Chondrocyte (in vitro differentiated cells): ENCODE measurements at places on chromosomes 11 and 22.

- peak; percentile 43 for DNase-seq
Observed at GRCh38 chr22:41826021-41826420, 6.9 kb upstream of the SREBF2 start.

GRCh38 chr11:61771985-61772455, 19.6 kb downstream of the MYRF start:
- DNase-seq: no peak

GRCh38 chr11:110289472-110289871, 6.9 kb downstream of the RDX start:
- DNase-seq: no peak

DNA sequence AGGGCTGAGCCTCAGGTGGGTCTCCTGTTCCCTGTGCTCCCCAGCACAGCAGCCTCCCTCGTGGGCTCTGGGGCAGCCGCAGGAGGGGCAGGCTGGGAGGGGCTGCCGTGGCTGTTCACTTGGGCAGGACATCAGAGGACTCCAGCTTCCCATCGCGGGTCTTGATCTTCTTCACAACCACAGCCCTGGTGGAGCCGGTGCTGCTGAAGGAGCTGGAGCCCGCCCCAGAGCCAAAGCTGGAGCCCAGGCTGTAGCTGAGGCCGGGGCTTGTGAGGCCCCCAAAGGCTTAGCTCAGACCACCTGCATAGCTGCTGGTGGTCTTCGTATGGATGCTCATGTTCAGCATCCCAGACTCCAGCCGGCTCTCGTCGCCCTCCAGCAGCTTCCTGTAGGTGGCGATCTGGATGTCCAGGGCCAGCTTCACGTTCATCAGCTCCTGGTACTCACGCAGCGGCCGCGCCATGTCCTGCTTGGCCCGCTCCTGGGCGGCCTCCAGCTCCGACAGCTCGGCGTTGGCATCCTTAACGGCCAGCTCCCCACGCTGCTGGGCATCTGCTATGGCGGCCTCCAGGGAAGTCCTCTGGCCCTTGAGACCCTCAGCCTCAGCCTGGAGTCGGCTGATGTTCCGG, 126.1 kb downstream of the NECTIN1 start:
- no peak for DNase-seq

DNA sequence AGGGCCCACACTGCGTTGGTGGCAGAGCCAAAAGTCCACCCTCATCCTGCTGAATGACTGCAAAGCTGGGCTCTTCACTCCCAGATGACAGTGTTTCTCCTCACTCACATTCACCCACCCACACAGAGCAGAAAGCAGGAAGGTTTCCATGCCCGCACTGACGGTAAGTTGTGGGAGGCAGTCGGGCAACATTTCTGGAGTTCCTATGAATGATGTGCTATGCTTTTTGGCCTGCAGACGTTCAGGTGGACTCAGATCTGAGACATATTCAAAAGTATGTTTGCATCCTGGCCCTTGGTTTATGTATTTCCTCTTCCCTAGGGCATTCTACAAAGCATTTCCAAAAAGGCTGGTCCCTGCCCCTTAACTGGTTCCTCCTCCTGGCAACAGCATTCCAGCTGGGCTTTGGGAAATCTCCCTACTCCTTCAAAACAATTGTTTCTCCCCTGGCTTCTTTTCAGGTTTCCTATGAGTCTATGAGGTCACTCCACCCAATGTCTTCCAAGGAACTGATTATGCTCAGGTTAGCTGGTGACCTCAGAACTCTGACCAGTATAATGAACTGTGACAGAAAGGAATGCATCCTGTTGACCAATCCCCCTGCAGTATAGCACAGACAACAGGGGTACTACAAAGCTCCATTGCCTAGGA, 36.4 kb downstream of the PACSIN2 start:
- no peak for DNase-seq

DNA sequence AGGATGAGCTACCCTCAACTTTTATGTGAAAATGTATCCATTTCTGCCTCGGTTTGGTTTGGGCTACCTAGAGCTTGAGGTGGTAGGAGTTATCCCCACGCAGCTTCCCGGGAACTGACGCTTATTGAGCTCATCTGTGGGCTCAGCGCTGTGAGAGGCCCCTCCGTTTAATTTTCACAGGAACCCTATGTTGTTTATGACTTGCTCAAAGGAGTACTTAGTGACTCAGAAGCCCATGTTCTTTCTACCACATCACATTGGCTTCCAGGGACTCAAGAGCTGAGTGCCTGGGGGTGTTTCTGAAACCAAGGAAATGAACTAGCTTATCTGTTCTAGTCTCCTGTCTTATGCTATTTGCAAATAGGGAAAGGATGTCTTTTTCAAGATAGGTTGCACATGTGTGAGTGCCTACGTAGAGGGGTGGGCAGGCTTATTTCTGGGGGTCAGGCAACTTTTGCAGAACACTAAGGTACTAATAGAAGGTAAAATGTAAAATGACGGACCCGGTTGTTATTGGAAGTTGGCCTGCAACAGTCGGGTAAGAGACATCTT, 40.5 kb downstream of the MICAL2 start:
- no peak for DNase-seq

DNA sequence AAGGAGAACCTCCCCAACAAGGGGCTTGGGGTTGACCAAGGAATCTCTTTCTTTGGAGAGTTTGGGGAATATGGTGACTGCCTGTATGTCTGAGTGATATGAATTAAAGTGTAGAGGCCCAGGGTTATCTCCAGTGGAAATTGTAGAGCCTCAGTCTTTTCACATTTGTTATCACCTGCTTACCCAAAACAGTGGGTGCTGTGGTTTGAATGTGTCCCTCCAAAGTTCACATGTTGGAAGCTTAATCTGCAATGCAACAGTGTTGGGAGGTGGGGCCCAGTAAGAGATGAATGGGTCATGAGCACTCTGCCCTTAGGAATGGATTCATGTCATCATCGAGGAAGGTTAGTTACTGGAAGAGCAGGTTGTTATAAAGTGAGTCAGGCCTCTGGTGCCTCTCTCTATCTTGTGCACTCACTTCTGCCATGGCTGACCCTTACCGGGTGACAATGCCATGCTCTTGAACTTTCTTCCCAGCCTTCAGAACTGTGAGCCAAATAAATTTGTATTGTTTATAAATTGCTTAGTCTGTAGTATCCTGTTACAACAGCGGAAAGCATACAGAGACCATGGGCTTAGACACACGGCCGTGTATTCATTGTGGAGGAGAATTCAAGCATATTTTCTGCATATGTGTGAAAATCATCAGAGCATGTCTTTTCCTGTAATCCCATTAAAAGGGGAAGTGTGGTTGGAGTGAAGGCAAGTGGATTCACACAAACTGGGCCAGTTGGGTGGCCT, 114.1 kb upstream of the TBCEL start:
- no peak for DNase-seq

DNA sequence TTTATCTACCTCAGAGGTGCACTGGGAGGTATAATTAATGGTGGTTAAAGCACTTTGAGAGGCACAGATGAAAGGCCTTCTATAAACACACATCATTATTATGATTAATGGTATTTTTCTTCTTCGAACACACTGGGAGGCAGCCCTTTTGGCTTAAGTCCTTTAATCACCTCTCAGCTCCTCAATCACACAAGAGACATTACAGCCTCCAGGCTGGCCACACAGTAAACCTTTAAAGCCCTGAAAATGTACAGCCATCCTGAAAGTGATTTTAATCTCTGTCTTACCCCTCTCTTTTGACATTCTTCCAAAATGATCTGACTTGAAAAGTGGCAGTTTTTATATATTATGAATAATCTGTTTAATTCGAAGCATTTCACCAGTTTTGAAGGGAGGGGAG, 54.3 kb upstream of the VSTM5 start:
- DNase-seq: no peak

DNA sequence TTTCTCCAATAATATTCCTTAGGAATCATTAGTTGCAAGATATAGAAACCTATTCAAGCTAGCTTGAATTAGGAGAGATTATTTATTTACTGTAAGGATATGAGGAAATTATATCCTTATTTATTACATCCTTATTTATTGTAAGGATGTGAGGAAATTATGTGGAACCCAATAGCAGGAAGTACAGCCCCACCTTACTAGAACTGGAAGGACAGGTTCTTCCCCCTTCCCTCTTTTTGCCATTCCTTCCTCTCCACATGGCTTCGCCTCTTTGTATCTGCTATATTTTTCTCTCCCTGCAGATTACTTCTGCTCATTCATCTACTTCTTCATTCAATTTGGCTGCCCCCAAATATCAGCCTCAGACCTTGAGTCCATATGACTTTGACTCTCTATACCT, 49.5 kb upstream of the B3GNT6 start:
- DNase-seq: no peak

- no peak for DNase-seq
Observed at GRCh38 chr22:46737976-46738646, at the start of gene CERK. CERK (minus strand) TSS chr22:46738252; CDS start chr22:46738148, 104 bp downstream.

DNA sequence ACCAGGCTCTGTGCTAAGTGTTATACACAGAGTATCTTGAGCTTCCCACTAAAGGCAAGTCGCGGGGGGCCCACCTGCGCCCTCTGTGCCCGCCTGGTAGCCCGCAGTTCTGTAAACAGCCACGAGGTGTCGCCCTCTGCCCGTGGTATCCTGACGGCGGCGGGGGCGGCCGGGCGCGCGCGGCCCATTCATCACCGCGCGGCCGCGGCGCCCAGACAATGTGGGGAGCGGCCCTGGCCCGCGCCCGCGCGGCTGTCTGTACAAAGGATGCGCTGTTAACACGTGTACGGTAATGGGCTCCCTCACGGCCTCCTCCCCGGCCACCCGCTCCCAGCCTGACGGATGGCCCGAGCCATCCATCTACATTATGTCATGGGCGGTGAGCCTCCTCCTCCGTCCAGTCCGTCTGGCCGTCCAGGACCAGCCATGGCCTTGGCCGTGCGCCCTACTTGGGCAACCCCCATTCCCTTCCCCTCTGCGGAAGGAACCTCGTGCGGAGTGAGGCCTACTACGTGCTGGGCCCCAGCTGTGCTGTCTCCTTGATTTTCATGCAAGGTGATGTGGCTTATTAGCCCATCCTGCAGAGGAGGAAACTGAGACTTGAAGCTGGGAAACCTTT, 99.4 kb downstream of the MIAT start:
- DNase-seq: no peak

GRCh38 chr11:75563978-75564552, 2.0 kb downstream of the SERPINH1 start:
- DNase-seq: no peak

DNA sequence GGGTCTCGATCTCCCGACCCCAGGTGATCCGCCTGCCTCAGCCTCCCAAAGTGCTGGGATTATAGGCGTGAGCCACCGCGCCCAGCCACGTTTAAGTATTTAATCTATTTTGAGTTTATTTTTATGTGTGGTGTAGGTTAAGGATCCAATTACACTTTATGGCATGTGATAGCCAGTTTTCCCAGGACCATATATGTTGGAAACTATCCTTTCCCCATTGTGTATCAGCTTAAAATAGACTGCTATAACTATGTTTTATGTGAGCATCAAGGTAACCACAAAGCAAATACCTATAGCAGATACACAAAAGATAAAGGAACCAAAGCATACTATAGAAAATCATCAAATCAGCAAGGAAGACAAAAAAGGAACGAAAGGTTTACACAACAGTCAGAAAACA, 42.4 kb downstream of the TTC28 start:
- no peak for DNase-seq

- DNase-seq: peak; percentile 67
Observed at GRCh38 chr11:118168751-118169150, 7.7 kb downstream of the SCN2B start.

- DNase-seq: no peak
Observed at GRCh38 chr11:8285796-8286195, 22.1 kb upstream of the LMO1 start.

- DNase-seq: no peak
Observed at GRCh38 chr11:44066732-44067141, 667 bp downstream of the ACCS start.

- no peak for DNase-seq
Observed at GRCh38 chr22:39995393-39996252, 869 bp downstream of the FAM83F start.

DNA sequence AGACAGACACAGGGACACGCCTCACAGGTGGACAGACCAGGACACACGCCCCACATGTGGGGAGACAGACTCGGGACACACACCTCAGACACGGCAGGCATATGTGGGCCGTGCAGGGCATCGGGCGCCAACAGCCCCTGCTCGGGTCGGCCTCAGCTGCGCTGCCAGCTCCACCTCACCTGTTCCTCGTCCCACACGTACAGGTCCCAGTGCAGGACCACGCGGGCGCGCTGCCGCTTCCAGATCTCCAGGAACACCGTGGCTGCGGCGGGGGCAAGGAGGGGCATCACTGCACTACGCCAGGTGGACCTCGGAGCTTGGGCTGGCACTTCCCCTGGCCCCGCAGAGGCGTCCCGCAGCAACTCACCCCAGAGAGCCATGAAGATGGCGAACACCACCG, 12.4 kb downstream of the ANO9 start:
- no peak for DNase-seq

GRCh38 chr11:131392528-131393255, 22.3 kb downstream of the NTM start:
- DNase-seq: no peak

- no peak for DNase-seq
Observed at GRCh38 chr22:32617271-32617670, 142.7 kb downstream of the FBXO7 start.

DNA sequence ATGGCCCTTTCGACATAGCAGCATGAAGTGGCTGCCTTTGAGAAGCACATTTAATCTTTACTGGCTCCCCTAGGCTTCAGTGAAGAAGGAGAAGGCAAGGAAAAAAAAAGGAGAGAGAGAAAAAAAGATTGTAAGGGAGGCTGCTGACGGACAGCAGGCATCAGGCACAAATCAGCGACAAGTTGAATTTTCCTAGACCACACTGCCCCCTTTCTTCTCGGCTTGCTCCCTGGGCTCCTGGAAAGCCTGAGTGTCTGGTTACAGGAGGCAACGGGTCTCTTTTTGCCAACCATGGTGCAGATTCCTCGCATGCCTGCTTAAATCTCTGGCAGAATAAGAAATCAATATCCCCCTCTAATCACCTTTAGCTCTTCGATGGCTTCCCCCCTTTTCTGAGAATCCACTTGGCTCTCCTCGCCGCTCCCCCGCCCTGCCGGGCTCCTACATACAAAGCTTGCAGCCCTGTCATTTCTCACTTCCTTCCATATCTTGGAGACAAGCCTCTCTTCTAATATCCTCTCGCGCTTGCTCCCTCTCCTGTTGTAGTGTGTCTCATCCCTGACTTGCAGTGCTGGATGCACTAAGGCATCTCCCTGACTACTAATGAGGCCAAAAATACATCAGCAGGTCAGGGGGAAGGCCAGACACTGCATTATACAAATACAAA, 14.3 kb downstream of the BLID start:
- no peak for DNase-seq

- DNase-seq: no peak
Observed at GRCh38 chr11:128767591-128768001, 73.7 kb downstream of the FLI1 start.

GRCh38 chr11:120465921-120466534, 45.5 kb upstream of the GRIK4 start:
- DNase-seq: no peak
